ENCODE measurements at places on chromosomes 3 and 15.

- no peak for DNase-seq
These were observed 1.4 kb downstream of the NDUFB4 start for GRCh38 chr3:120597445-120598049.

GRCh38 chr3:56197991-56198390 is 270.3 kb downstream of the ERC2 start:
- no peak for DNase-seq

- no peak for DNase-seq
These were observed 569.0 kb downstream of the TUSC7 start for GRCh38 chr3:117278424-117279190.

- no peak for DNase-seq
These were observed 2.0 kb downstream of the RPL32 start for GRCh38 chr3:12839156-12839946.

DNA sequence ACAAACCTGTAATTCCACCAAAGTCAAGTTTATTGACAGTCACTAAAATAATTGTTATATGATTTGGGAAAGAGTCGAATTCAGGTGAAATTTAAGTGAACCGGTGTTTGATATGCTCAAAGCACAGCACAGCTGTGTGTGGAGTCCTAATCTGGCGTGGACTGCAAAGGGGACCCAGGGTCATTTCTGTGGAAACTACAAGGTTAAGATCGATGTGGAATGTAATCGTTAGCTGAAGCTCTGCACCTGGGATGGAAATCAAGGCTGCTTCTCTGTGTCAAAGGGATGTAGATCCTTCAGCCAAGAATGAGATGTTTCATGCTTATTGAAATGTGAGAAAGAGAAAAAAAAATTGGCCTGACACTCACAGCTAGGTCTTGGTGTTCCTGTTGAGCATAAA is 1.6 kb upstream of the ELP6 start:
- DNase-seq: no peak

- no peak for DNase-seq
These were observed 18.9 kb downstream of the GHRL start for GRCh38 chr3:10273702-10274305.

DNA sequence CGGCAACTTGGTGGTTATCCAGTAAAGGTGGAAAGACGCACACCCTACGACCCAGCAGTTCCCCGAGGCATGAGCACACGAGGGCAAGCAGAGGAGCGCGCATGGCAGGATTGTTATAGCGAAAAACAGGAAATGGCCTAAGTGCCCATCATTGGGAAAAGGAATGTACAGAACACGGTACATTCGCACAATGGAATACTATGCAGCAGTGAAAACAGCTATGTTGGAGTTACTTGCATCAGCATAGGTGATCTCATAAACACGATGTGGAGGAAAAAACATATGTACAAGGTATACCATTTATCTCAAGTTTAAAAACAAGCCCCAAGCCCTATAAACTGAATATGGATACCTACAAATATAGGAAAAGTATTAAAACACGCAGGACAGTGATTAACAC is 6.7 kb upstream of the LINGO1 start:
- no peak for DNase-seq

DNA sequence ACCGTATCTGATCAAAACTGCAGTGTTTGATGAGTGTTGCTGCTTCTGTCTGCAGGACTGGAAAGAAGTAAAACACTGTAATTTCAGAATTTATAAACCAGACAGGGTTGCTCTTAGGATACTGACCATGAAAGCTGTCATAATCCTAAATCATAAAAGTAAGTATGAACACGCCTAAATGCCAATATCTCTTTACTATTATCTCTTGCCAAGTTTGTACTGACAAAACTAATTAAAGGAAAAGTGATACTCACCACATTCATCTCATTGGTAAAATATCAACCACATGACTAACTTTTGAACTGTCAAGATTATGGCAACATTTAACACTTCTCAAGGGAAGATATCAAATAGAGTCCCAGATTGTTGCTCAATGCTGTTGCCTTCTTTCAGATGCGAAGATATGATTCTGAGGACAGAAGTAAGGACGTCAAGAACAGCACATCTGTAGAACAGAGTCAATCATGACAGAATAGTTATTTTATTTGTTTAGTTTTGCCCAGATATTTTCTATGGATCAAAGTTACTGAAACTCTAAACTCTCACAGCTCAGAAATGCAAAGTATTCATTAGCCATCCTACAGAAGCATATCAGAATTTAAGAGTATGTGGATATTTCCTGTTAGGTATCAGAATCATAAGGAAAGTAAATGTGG is 61.4 kb upstream of the COL8A1 start:
- DNase-seq: no peak

DNA sequence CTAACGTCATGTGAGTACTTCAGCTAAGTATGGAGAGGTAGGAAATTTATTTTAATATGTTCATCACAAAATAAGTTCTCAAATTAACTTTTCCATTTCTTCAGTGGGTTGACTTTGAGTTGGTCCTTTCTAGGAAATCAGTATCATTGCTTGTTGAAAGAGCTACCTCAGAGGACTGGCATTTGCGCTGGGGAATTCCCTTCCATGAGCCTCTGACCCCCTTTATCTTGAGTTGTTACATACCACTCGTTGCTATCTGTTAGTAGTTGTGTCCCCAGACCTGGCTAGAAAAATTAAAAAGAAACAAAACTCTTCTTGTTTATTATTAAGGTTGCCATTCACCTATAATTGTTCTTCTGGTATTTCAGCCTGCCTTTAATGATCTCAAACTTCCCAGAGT is 96.8 kb upstream of the ROBO2 start:
- DNase-seq: peak; percentile 18

All from ELF-1 (cell line).